GM12892 (cell line): ENCODE measurements at places on chromosomes 2 and 18.

DNA sequence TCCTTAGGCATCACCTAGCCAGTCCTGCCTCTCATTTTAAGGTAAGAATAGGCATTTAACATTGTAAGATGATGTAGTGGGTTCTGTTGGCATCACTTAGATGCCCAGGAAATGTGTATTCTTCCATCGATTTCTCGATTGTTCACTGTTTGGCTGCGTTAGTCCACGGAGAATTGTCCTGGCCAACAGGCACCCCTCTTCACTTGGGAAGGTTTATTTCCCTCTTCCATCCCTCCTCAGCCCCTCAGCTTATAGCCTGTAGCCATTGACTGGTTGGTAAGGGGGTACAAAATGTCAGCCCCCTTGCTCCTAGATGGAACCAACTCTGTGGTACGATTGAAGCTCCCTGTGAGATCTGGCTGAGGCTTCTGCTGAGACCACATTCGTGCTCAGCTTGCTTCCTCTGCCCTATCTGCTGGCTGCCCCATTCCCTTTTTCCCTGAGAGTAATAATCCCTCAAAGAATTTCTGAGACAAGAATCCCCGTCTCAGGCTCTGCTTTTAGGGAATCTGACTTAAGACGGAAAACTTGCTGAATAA is 43.4 kb downstream of the PLEKHA3 start:
- no peak for DNase-seq

GRCh38 chr2:23291239-23291638 is 93.7 kb upstream of the KLHL29 start:
- DNase-seq = no peak

DNA sequence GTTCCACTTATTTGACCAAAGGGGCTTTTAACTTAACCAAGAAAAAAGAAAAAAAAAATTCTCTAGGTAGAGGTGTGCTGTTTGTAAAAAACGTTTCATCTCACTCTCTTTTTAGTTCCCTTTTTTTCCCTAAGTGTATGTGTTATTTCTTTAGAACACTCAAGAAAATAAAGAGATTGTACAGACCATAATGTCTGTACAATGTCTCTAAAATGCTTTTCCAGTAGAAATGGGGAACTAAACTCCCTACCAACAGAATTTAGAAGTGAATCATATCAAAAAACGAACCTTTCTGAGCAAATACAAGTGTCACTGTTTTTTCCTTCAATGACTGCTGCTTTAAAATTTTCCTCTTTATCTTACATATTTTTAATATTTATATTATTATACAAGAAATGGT is 72.0 kb downstream of the CDH7 start:
- no peak for DNase-seq

GRCh38 chr2:204407204-204408014 is 137.9 kb upstream of the PARD3B start:
- DNase-seq = no peak

DNA sequence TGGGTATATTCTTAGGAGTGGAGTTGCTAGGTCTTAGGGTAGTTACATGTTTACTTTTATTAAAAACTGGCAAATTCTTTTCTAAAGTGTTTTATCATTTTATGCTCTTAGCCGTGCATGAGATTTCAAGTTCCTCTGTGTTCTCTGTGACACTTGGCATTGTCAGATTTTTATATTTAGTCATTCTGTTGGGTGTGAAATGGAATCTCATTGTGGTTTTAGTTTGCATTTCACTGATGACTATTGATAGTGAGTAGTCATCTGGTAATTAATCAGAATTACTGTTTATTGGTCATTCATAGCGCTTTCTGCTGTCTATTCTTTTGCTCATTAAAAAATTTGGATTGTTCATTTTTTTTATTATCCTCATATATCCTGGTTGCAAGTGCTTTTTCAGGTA is 34.1 kb downstream of the RAB3GAP1 start:
- DNase-seq = no peak

GRCh38 chr2:191638802-191639172 is 39.1 kb upstream of the NABP1 start:
- DNase-seq = no peak

- DNase-seq = peak; percentile 22
Observed at GRCh38 chr2:241560883-241561474, 2.4 kb downstream of the BOK start.

DNA sequence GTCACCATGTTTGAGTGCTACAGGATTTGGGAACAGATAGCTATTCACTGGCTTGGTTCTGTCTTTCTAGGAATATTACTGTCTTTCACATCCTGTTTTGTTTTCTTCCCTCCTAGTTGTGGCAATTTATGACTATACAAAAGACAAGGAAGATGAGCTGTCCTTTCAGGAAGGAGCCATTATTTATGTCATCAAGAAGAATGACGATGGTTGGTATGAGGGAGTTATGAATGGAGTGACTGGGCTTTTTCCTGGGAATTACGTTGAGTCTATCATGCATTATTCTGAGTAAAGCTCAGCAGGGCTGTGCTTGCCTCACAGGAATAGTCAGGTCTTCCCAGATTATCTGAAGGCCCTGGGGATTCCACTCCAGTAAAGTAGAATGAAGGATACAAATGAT is 98.9 kb downstream of the ABI2 start:
- no peak for DNase-seq

- DNase-seq = no peak
Observed at GRCh38 chr2:172995323-172996244, 80.1 kb upstream of the MAP3K20 start.

DNA sequence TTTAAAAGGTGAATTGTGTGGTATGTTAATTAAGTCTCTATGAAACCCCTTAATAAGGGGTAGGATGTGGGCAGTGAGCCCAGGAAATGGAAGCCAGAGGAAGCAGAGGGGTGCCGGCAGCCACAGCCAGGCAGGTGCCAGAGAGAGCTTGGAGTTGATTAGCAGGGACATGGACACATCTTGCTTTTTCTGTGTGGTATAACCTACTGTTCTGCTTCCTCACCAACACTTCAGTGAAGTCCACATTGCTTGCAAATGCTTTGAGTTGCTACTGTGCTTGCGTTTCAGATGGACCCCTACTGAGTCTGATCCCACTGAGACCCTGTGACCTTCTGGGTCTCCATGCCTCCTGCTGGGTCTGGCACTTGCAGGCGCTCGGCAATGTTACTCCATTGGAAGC is 30.3 kb upstream of the ARHGEF4 start:
- DNase-seq = no peak

- DNase-seq = peak; percentile 28
Observed at GRCh38 chr2:233261819-233262555, 10.5 kb downstream of the ATG16L1 start.

DNA sequence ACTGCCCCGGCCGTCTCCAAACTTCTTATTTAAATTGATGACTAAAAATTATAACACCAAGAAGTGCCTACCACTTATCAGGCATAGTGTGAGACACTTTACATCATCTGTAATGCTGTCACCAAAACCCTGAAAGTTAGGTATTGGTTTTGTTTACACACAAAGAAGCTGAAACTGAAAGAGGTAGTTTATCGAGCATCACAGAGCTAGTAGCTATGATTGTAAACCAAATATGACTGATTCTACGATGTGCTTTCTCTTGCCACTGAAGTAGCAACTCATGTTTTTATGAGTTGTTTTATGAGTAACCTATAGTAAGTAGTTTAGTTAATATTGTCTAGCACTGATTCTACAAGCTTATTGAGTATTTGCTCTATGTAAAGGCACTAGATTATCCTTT is 31.5 kb downstream of the DYNC1I2 start:
- DNase-seq = no peak

GRCh38 chr2:102674836-102675235 is 55.5 kb downstream of the SLC9A2 start:
- DNase-seq = no peak

DNA sequence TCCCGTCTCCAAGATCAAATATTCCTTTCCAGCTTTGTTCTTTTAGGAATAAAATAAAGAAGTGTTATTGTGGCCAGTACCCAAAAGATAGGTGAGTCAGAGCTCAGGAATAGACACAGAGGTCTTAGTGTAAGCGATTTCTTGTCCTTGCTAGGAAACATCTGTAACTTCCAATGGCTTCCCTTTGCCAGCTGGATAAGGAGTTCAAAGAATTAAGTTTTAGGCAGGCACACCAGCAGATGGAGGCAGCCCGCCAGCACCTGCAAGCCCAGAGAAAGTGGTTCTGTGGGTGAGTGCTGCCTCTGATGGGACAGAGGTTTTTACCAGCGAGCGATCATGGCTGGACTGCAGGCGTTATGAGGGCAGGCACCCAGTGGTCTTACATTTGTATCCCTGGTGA is 125.4 kb downstream of the MGAT5 start:
- DNase-seq = no peak

DNA sequence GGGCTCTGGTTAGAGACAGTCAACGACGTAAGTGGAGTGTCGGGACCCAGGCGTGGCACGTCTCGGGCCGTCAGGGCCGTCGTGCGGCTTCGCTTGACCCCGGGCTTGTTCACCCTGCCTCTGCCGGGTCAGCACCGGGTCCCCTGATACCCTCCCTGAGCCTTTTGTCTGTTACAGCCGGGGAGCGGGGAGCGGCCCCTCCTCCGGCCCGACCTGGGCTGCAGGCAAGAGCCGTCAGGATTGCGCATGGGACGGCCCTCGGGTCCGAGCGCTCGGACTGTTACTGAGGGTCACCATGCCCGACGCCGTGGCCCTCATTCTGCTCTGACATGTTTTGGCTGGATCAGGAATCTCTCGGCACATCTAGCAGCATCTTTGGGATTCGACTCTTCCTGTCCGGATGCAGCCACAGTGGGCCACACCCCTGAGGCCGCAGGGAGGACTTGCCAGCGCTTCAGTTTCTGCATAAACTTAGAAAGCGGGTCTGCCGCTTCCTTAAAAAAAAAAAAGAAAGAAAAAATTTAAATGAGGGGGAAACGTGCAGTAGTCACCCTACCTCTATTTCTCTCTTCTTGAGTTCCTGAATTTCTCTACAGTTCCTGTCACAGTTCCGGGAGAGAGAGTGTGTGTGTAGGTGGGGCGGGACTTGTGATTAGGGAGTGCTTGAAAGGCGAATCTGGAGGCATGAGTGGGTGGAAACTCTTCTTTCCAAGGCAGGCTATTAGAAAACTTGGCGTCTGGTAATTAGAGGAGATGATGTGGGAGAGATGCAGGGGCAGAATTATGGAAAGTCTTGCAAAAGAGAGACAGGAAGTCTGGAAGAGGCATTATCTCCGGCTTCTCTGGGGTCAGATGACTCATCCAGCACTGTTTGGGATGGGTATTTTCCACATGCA is 909 bp downstream of the TMEM87B start:
- no peak for DNase-seq

GRCh38 chr2:239596253-239596652 is 195.4 kb upstream of the HDAC4 start:
- DNase-seq = no peak
